ENCODE measurements at places on chromosomes 5 and 9.

GRCh38 chr5:3601061-3601710 lies 5.6 kb downstream of the IRX1 start:
- no peak for DNase-seq

DNA sequence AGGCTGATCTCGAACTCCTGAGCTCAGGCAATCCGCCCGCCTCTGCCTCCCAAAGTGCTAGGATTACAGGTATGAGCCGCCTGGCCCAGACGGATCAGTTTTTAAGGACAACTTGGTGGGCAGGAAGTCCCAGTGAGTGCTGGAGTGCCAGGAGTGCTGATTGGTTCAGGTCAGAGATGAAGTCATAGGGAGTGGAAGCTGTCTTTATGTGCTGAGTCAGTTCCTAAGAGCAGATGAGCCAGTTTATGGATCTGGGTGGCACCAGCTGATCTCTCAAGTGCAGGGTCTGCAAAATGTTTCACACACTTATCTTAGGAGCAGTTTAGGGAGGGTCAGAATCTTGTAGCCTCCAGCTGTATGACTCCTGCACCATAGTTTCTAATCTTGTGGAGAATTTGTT lies 292.1 kb upstream of the ELAVL2 start:
- DNase-seq = no peak

DNA sequence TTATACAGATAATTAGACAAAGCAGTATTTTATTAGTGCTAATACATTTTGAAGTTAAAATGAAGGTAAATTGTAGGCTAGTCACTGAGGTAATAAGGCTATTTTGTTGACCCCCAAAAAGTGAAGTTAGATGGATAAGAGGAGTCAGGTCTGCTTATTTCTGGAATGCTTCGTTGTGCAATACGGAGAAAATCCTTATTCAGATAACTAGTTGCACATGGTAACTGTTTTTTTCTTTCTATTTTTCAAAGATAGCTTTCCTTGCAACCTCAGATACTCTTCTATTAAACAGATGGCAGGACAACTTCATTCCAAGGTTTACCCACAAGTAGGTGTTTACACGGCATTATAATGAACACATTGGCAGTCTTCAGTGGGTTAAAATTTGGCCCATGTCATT lies 101.1 kb downstream of the TMEM174 start:
- no peak for DNase-seq

GRCh38 chr5:177113566-177114424 lies 19.8 kb upstream of the NSD1 start:
- DNase-seq = peak; percentile 59

- DNase-seq = no peak
These were observed 34.7 kb downstream of the GABRP start for GRCh38 chr5:170818232-170818631.

DNA sequence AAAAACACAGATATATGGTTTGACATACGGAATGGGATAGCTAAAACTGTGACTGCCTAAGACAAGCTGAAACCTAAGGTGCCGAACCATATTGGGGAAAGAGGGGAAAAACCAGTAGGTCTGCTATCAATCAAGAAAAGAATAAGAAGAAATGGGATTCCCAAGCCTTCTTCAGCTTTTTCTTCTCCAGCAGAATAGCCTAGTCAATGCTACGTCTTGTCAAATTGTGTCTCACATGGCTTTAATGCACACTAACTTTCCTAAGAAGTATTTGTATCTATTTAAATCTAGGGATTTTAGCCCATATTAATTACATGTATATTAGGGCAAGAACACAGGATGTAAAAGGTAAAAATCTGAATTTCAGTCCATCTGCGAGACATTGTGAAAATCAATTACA lies 797 bp upstream of the FBXO38 start:
- DNase-seq = no peak

GRCh38 chr9:69193685-69194032 lies 19.6 kb downstream of the TJP2 start:
- no peak for DNase-seq

DNA sequence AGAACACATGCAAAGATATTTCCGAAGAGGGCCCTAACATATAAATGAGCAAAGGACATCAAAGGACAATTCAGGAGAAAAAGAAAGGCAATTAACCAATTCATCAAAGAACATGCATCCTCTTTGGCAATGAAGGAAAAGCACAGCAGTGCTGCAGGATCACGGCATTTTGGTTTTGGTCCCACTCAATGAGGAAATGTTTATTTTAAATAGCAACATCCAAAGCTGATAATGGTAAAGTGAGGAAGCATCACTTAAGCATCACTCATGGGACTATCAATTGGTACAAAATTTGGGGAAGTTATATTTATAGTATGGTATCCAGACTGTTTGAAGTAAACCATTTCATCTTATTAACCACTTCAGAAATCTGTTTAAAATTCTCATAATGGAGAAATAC lies 5.5 kb upstream of the CXCL14 start:
- no peak for DNase-seq

GRCh38 chr9:130378875-130379648 lies 65.7 kb upstream of the ASS1 start:
- no peak for DNase-seq

- DNase-seq = no peak
These were observed 1.2 kb downstream of the LHFPL2 start for GRCh38 chr5:78647351-78647818.

DNA sequence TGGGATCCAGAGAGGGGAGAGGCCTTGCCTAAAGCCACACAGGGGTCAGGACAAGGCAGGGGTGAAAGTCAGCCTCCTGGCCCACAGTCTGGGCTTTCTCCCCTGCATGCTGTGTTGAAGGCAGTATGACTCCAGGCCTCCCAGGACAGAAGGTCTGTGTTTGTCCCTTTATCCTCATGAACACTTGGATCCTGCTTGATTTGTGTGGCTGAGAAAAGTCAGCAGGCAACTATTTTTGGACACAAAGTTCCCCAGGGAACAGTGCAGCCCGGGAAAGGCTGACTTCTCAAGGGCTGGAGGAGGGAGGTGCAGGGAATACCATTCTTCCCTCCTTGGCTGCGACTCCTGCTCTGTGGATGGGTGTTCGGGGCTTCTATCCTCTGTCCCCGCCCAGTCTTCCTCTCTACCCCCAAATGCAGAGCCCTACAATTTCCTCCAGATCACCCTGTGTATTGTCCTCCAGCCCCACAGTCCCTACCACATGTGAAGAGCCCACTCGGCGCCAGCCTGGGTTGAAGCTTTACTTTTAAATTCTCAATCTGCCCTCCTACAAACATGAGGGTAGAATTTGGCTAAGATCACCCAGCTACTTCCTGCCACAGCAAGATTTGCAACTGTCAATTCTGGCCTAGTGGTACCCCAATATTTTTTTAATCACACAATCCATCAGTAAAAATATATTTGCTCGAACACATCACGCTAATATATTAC lies 4.1 kb downstream of the AKNA start:
- DNase-seq = no peak

DNA sequence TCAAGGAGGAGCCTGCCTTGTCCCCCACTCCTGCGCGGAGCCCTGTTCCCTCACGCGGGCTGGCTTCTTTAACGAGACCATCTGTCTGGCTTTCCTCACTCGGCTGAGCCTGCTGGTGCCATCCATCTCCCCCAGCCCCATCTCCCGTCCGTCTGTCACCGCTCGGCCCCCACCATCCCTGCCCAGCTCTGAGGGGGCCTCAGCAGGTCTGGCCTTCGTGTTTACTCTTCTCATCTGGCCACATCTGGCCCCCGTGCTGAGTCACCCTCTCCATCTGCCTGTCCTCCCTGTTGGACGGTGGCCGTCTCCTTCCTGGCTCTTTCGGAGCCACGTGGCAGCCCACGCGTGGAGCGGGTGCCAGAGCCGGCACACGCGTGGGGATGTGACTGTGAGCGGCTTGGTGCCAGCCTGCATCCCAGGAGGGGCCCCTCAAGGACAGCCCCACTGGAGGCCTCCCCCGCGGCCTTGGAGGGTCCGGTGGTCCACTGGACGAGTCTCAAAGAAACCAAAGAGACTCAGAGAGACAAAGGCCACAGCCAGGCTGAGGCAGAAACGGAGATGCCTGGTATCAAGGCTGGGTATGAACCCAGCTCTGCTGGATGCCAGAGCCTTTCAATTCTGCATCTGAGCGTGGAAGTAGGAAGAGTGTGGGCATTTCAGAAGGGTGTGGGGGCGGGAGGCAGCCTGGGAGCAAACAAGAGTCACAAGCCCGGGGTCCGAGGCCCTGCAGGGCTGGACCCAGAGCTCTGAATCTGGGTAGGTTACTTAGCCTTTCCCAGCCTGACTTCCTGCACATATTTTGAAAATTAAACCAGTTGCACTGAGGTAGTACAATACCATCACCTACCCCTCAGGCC lies 76.7 kb upstream of the UNC5A start:
- no peak for DNase-seq

- DNase-seq = peak; percentile 86
These were observed at the start of gene HBEGF for GRCh38 chr5:140346348-140347221. HBEGF (minus strand) TSS chr5:140346603; CDS start chr5:140346328, 275 bp downstream.

- DNase-seq = no peak
These were observed 66.2 kb downstream of the IZUMO3 start for GRCh38 chr9:24479361-24480059.

GRCh38 chr5:134077926-134078580 lies 36.4 kb upstream of the TCF7 start:
- no peak for DNase-seq

DNA sequence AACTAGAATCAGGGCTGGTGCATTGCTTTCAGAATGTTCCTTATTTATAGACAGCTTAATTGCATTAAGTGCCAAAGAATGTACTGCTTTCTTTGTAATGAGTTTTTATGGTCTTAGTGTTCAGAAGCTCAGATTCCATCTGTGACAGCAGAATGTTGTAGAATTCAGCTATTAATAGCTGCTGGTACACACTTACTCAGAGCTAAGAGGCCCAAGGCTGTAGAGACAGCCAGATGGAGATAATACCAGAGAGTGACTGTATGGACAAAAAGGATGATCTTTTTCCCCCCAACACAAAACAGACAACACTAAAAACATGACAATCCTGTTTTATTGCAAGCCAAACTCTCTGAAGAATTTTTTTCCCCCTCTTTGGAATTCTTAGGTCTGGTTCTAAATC lies 50.2 kb downstream of the PPP2R2B start:
- no peak for DNase-seq

- no peak for DNase-seq
These were observed 10.0 kb downstream of the CRB2 start for GRCh38 chr9:123365881-123366528.

GRCh38 chr9:134028575-134029247 lies 3.4 kb downstream of the BRD3OS start:
- DNase-seq = no peak

DNA sequence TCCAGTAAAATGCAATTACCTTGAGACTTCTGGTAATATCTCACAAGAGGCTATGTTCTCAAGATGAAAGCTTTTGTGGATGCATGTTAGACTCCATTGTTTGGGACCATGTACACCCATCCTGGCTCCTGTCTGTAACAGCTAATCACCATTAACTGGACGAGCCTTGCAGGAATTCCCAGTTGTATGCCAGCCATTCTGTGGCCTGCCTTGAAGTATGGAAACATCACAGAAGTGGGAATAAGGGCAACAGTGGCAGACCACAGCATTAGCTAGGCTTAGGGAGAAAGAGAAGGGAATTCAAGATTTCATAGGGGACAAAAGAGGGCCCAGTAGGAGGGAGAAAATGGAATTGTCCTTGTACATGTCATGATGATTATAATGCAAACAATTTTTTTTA lies 79.0 kb downstream of the RORB start:
- no peak for DNase-seq

DNA sequence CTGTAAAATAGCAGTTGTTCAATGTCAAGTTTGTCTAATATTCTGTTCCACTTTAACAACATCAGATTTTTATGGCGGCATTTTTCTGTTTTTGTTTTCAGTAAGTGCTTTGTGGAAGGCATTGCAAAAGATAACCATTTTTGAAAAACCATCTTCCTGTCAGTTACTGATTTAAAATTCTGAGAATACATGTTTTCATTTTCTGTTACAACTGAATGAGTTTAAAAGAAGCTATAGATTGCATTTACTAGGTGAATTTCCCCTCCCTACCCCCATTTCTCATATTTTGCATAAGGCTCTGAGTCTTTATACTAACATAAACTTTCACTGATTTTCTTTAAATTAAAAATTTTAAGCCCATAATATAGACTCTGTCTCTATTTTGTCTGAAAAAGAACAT lies 4.6 kb upstream of the ERAP2 start:
- no peak for DNase-seq

DNA sequence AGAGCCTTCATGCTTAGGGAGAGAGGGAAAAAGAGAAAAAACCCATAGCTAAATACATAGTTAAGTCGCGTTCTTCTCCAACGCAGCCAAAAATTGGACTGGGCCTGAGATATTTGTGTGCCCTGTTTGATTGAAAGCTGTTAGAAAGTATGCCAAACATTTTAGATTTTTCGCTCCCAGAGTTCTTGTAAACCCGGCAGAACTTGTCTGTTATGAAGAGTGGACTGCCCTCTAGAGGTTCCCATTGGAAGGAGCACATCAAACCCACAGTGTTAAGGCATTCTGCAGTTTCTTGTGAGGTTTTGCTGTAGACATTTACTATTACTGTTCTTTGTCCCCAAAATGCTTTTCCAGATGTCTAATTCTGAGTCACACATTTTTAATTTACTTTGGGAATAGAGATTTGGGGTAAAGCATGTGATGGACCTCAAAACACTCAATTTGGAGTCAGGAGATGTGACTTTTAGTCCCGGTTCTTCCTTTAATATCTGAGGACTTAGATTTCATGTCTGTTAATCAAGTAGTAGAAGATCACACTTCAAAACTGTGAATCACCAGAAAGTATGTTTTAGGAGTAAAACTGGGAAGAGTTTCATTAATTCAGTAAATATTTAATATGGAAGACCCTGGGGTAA lies 96.6 kb downstream of the PCSK1 start:
- DNase-seq = peak; percentile 43

- no peak for DNase-seq
These were observed 82.2 kb upstream of the HSPA9 start for GRCh38 chr5:138657360-138657759.

- DNase-seq = no peak
These were observed 104.2 kb downstream of the MELK start for GRCh38 chr9:36676778-36677485.

DNA sequence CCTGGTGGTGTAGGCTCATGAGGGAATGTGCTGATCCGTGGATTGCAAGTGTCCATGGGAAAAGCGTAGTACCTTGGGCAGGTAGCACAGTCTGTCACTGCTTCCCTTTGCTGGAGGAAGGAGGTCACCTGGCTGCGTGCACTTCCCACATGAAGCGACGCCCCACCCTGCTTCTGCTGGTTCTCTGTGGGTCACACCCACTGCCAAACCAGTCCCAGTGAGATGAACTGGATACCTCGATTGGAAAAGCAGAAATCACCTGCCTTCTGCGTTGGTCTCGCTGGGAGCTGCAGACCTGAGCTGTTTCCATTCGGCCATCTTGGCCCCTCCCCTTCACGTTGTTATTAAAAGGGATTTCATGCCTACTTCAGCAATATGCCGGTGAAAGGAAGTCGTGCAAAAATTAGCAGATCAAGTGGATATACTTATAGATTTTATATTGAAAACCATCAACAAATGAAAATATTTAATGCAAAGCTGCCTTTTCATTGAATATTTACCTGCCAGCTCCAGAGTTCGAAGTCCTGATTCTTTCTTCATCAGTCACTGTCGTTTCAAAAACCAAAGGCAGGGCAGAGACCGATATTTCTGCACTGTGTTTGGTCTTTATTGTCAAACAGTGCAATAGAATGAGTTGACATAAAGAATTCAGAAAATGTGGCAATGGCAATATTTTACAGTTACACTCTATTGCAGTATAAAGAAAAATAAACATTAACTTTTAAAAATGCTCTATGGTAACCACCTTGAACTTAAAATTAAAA lies 123.2 kb downstream of the JAKMIP2 start:
- no peak for DNase-seq

- DNase-seq = no peak
These were observed 53.6 kb upstream of the NR3C1 start for GRCh38 chr5:143456952-143457547.
